A549 (cell line): ENCODE measurements at places on chromosomes 3 and 15. TPM values are rescaled to one million over a fixed set of nuclear protein-coding genes. Genes with fewer than 3 reads are reported as not detected.

DNA sequence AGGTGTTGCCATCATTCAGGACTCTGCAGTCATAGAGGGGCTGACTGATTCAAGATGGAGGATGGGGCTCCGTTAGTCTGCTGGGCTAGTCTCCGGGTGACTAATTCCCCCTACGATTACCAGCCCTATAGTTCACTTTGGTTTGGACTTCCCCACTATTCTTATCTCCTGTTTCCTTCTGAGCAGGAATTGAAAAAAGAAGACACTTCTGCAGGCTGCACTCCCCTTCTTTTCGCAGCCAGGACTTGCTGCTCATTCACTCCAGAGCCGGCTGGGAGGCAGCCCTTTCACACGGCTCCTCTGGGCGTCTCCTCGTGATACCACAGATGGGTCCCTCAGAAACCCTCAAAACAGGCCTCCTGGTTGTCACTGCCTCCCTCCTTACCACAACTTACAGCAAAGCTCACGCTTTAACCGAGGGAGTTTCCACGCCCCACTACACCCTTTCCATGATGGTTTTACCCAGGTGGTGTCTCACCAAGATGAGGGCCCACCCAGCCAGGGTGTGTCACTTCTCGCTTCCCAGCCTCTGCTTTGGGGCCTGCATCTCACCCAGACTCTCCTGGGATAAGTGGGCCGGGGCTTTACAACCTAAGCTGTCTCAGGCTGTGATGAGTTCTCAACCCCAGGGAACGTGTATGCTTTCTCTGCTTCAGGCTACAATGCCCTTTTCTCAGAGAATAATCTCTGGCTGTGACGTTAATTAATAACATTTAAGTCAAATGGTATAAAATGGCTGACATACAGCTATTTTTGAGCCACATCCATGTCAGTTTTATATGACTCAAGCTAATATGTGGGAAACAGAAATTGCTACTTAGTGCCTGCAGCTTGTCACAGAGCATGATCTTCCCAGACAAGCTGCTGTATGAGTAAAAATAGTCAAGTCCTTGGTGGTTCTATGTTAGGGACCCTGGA lies 11.9 kb downstream of the CX3CR1 start:
- no peak for DNase-seq

- no peak for DNase-seq
These were observed 456.3 kb downstream of the GABRG3 start for GRCh38 chr15:27427276-27427675.

- DNase-seq, result no peak
These were observed 165.0 kb upstream of the SUCLG2 start for GRCh38 chr3:67819447-67819846.

GRCh38 chr3:8571256-8571655 lies 69.6 kb downstream of the LMCD1 start:
- DNase-seq, result no peak

GRM2 gene
- 0.01 to 0.03 TPM (median 0.03 TPM) in 3 replicates for polyA plus RNA-seq

EFCC1 gene
- not detected in 3 replicates for polyA plus RNA-seq

VEPH1 gene
- 0.04 to 0.09 TPM in 2 of 3 replicates, not detected in the other for polyA plus RNA-seq
